Hematopoietic multipotent progenitor cell treated with erythropoietin and hydrocortisone succinate and interleukin-3 and kit ligand, for 8 days (in vitro differentiated cells): ENCODE measurements at places on chromosomes 2 and 18.
A peak's percentile ranks its signal among the peaks of the same experiment; 100 is the strongest.

DNA sequence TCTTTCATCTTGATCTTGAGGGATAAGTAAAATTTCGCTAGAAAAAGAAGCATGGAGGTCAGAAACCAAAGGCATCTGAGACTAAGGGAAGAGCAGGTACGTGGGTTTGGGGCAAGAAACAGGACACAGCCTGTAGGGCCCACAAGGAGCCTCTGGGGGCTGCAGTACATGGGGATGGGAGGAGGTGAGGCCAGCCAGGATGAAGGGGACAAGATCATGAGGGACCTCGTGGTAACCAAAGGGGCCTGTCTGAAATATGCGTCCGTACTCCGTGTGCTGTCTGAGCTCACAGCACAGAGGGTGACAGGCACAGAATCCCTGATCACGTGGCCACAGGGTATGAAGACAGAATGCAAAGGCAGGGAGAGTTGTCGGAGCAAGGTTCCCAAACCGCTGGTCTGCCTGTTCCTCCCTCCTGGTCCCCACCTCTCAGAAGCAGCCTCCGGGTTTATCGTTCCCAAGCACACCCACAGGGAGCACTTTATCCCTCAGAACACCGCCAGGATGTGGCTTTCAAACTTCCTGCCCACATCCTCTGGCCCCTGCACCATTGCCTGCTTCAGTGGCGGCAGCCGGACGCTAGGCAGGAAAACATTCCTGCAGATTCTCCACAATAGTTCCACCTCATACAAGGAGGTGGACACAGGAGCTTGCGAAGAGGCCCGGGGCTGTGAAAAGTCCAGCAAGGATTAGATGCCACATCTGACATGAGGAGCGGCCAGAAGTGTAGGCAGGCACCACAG is 12.0 kb downstream of the TMEM163 start:
- DNase-seq: peak; percentile 74

DNA sequence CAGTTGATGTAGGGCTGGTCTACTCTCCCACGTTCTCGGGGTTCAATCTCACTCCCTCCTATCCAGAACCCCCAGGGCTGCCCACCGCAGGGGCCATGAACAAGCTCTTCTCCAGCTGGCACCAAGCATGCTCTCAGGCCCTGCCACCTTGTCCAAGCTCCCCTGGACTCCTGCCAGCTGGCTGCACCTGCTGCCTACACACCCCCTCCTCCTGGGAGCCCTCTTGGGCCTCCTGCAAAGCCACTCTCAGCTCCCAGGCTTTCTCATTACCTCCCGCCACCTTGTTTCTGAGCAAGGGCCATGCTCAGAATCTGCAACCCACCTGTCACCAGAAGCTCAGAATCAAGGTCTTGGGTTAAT is 56.0 kb downstream of the HDAC4 start:
- DNase-seq: no peak

- no peak for DNase-seq
Measured at GRCh38 chr2:219527076-219527394, 12.8 kb downstream of the ASIC4 start.

GRCh38 chr18:5582076-5582475 is 38.3 kb upstream of the EPB41L3 start:
- DNase-seq: no peak

DNA sequence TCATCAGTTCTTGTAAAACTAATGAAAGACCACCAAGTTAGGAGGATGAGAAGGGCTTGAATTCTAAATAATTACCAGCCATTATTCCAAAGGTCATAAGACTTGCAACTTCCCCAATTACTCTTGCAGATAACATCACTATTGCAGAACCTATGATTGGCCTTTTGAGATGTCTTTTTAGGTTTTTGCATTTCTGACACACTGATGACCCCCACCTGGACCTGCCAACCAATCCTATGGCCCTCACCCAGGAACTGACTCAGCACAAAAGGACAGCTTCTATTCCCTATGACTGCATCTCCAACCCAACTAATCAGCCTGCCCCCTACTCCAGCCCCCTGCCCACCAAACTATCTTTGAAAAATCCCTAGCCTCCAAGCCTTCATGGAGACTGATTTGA is 111.5 kb upstream of the COPS8 start:
- DNase-seq: no peak

- no peak for DNase-seq
Measured at GRCh38 chr2:69745035-69745434, 3.1 kb downstream of the ANXA4 start.

DNA sequence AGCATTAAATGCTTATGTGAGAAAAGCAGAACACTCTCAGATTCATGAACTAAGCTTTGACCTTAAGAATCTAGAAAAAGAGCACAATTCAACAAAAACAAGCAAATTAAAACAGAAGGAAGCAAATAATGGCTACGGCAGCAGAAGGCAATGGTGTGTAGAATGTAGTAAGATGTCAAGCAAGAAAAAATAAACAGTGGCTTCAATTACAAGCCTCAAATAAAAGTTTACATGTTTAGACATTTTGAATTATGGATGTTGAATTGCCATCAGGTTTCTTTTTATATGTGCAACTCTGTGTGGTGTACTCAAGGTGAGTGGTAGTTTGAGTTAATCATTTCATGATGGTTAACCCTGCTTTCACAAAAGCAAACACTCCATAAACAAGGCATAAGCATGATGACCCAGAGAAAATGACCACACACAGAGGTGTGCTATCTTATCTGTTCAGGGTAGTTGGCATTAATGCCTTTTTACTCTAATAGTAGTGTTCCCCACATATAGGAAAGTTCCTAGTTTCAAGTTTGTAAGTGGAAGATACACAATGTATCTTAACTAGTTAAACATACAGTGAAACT is 207.1 kb downstream of the FIGN start:
- no peak for DNase-seq

GRCh38 chr2:108884619-108885018 is 98.0 kb downstream of the CCDC138 start:
- DNase-seq: no peak

- DNase-seq: no peak
Measured at GRCh38 chr2:11480406-11480805, 14.4 kb upstream of the E2F6 start.

DNA sequence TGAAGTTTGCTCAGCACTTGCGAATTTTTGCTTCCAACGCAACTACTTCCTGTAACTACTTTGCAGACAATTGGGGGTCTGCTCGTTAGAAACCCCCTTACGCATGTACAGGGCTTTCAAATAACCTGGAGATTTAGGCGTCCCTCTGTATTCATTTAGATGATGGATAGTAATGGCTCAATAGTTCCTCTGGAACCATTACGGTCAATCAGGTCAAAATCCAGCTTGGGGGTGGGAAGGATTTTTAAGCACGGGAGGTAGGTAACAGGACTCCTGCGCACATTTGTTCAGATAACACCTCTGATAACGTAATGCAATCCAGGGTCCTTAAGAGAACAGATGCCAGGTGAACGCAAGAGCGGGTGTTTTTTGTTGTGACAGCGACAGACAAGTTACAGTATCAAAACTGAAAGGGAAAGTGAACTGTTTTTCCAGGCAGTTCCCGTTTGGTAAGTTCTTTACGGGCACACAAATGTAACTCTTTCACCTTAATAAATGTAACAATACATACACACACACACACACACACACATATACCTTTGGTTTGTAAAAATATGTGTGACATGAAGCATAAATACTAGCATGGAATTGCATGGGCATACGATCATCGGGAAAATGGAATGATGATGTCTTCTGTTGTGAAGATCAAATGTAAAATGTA is 3.8 kb upstream of the OSR1 start:
- DNase-seq: peak; percentile 6
